M059J (cell line): ENCODE measurements at places on chromosomes 2 and 18. TPM values are rescaled to one million over a fixed set of nuclear protein-coding genes. Genes with fewer than 3 reads are reported as not detected.

SIX3 gene
- total RNA-seq = not detected in 2 replicates

DNA sequence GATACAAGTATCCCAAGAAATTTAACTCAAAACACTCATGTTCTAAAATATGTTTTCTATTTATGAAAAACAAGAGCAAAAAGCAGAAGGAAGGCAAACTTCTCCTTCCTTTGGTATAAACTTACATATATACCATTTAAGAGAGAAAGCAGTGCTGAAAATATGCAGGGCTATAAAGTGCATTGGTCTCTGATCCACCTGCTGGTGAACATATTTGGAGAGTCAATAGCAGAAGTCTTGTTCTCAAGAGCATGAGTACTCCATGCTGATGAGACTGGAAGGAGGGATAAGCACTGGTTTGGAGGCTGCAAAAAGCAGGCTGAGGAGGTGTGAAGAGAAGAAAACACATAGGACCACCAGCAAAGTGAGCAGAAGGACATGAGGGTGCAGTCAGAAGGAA lies 391.2 kb downstream of the STK39 start:
- no peak for DNase-seq

- no peak for DNase-seq
Measured at GRCh38 chr2:38622210-38622609, 19.5 kb upstream of the HNRNPLL start.

DNA sequence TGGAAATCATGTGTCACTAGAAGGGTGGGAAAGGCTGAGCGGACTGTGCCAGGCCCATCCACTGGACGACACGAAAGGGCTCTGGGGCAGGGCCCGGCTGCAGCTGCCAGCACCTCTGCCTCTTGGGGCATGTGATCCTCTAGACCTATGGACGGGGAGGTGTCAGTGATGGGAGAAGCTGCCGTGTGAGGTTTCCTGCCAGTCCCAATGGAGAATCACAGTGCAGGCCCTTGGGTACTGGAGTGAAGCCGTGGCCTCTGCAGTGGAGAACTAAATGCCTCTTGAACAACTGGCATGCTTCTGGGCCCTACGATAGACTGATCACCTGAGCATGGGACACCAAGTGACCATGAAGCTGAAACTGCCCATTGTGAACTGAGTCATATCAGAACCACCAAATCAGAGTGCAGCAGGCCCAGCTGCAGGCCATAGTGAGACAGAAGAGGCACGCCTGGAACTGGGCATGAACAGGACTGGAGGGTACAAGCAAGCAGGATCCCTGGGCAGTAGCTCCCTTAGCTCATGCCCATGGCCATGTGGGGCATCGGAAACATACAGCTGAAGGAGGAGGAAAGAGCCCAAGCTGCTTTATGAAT lies 18.8 kb upstream of the RHOB start:
- no peak for DNase-seq

KIF5C gene
- total RNA-seq = 0.54 and 1.3 TPM in 2 replicates

- DNase-seq = peak; percentile 76
Measured at GRCh38 chr2:190978389-190979053, 35.5 kb downstream of the STAT1 start.

CCDC150 gene
- total RNA-seq = 3.7 and 3.9 TPM in 2 replicates

DNA sequence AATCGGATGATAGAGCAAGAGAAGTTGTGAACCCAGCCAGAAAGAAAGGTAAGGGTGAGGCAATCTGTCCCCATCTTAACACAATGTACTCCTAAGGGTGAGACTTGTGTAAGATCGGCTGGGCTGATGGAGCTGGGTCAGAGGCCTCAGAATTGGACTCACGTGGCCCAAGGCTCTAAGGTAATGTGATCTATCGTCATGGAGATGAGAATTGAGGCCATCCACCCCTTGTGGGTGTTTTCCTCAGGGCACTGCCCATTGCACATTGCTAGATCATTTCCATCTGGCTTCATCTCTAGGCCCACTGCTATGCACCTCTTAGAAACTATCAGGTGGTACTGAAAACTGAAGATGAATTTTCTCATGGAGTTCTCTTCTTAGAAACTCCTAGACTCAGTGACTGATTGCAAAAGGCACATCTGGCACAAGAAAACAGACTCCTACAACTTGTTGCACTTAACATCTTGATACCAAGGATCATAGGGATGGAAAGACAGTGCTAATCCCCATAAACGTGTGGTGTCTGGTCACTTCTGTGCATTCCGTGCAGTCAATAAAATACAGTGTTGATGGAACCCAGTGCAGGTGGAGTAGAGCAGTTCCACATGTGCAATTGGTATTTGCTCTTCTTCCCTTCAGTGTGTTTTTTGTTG lies 228.9 kb upstream of the FOSL2 start:
- peak; percentile 42 for DNase-seq

LAMA1 gene
- 0.39 and 1.6 TPM in 2 replicates for total RNA-seq

SCN9A gene
- total RNA-seq = 0.42 and 0.86 TPM in 2 replicates

SYT4 gene
- total RNA-seq = 0.15 and 0.67 TPM in 2 replicates

DNA sequence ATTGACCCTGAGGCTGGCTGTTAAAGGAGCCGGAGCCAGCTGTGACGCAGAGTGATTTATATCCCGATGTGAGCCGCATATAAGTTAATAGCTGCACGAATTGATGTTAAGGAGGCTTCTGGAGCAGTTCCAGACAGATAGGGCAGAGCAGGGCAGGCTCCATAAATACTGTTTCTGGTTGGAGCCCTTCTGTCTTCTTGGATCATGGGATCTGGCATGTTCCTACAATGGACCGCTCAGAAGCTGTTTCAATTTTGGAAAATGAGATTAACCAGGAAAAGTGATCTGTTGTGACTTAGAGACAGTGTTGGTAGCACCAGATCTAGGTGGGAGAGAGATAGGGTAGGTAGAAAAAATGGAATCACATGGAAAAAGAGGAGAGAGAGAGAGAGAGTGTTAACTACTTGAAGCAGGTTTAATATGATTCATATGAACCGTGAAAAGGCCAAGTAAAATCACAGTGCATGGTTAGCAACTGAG lies 4.8 kb upstream of the IGFBP5 start:
- no peak for DNase-seq

GRCh38 chr2:229407170-229407569 lies 136.1 kb upstream of the PID1 start:
- peak; percentile 81 for DNase-seq

DNA sequence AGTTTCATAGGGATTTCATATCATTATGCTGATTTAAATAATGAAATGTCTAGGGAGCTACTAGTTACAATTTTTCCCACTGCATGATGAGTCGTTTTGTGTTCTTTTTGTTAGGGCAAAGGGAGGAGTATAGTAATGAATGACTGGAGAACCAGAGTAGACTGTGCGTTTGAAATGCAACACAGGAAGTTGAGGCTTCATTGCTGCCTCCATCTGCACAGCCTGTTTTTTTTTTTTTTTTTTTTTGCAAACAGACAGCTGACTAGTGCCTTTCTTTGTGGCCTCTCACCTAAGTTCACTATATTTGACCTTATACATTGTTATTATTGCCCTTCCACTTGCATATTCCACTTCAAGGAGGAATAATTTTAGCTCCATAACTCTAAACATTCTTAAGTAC lies 286.7 kb upstream of the LRRTM1 start:
- DNase-seq = no peak

- no peak for DNase-seq
Measured at GRCh38 chr18:63054901-63055584, 264.5 kb downstream of the BCL2 start.

DNA sequence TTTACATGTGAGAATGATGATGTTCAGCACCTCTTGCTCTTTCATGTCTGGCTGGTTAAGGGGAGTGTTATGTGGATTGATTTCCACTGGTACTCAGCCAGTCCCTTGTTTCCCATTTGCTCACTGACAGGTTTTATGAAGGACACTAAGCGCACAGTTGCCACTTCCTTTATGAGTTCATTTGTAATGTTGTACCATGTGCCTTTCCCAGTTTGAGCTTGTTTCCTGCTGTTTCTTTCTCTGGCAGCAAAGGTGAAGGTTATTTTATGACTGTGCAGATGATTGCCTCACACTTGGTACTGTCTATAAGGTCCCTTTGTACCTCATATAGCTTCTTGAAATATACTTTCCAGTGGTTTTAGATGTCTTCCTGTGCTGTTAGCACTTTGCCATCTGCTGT lies 1700.5 kb upstream of the TMEFF2 start:
- no peak for DNase-seq

ANKZF1 gene
- 16.8 and 23.5 TPM in 2 replicates for total RNA-seq

- no peak for DNase-seq
Measured at GRCh38 chr18:9353596-9353995, 19.0 kb downstream of the TWSG1 start.

DNA sequence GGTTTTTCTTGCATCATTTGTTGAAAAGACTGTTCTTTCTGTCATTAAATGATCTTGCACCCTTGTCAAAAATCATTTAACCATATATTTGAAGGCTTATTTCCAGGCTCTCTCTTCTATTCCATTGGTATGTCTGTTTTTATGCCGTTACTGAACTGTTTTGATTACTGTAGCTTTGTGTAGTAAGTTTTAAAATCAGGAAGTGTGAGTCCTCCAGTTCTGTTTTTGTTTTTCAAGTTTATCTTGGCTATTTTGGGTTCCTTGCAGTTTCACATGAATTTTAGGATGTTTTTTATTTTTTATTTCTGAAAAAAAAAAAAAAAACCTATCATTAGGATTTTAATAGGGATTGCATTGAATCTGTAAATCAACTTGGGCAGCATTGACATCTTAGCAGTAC lies 39.0 kb downstream of the SLC39A10 start:
- no peak for DNase-seq
